Ammon's horn (tissue), 1 donor: ENCODE measurements at places on chromosomes 16 and 17.

GRCh38 chr16:50173316-50173715, 20.2 kb downstream of the TENT4B start:
- no peak for DNase-seq

DNA sequence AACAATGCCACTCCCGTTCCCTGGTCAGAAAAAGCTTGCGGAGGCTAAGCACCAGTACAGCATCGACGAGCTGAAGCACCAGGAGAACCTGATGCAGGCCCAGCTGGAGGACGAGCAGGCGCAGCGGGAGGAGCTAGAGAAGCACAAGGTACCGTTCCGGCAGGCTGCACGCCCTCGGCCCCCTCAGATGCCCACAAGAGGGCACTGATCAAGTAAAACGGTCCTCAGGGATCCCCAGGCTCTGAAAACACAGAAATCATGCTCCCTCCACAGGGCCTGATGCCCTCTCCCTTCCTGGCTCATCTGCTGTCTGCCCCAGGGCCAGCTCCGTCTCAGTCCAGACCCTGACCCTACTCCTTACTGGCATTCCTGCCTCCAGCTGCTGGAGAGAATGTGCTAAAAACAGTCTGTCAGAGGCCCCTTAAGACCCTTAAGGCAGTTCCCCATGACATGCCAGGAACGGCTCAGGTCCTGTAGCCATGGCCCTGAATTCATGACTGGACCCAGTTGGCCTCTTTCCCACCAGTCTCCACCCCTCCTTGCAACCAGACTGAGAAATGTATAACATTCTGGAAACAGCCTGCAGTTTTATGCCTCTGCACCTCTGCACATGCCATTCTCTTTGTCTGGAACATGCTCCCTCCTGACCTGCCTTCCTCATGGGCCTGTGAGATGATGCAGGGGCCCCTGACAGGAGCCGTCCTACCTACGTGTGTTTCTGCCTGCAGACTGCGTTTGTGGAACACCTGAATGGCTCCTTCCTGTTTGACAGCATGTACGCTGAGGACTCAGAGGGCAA, 21.8 kb downstream of the DRC3 start:
- peak; percentile 33 for DNase-seq

- no peak for DNase-seq
These were observed 183.1 kb upstream of the COX10 start for GRCh38 chr17:13885953-13886889.

DNA sequence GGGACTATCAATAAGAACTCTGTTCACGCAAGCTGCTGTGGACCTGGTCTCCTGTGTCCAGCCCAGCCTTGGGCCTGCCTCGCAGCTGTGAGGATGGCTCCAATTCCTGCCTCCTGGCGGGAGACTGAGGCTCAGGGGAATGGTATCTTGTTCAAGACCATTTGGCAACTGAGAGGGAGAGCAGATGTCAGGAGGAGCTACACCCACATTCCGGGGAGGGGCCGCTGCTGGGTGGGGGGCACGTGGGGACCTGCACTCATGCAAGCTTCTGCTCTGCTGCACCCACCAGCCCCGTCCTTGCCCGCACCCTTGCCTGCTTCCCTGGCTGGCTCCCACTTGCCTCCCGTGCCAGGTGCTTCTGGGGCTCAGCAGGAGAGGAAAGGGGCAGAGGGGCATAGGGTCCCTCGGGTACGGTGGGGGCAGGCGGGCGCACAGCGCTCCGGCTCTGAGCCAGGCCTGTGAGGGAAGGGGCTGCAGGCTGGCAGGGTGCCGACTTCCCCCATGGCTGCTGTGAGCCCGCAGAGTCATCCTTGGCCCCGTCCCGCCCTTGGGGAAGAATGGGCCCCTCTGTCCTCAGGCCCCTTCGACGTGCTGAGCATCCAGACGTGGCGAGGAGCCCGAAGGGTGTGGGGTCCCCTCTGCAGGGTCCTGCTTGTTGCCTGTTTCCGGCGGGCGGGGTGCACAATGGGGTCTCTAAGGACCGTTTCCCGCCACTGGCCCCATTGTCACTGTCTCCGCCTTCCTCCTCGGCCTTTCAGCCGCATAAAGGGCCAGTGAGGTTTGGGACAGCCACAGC, 2.7 kb downstream of the METRN start:
- DNase-seq = no peak

DNA sequence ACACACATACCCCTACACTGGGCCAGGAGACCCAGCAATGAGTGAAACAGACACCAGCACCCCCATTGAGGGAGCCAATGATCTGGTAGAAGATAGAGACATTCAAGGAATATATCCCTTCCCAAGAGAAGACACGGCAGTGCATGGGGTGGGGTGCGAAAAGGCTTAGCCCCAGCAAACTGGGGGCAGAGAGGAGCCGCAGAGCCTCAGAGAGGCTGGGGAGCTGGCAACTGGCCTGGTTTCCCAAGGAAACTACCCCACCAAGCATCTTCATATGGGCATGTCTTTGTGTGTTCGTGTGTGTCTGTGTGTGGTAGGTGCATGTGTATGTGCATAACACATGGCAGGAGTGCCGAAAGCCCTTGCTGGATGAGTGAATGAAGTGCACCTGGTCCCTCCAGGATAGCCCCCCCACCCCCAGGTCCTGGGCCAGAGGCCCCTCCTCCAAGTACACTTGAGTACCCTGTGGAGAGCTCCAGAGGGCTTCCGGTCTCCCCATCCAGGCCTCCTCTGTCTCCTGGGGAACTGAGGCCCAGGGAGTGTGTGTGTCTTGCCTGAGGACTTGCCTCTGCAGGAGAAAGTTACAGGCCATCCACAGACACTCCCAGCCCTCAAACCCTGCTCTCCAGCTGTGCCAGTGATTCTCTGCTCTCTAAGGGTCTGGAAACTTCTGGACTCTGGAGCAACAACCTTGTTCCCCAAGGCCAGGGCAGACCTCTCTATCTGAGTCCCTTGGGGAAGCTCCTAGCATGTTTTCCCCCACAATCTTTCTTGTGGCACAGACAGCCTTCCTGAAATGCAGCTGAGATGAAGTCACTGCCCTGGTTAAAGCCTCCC, 15.9 kb downstream of the TBX2 start:
- no peak for DNase-seq

- no peak for DNase-seq
These were observed 262.4 kb downstream of the ENGASE start for GRCh38 chr17:79337053-79337452.

- no peak for DNase-seq
These were observed 246.9 kb upstream of the KCNJ16 start for GRCh38 chr17:69828087-69828486.

DNA sequence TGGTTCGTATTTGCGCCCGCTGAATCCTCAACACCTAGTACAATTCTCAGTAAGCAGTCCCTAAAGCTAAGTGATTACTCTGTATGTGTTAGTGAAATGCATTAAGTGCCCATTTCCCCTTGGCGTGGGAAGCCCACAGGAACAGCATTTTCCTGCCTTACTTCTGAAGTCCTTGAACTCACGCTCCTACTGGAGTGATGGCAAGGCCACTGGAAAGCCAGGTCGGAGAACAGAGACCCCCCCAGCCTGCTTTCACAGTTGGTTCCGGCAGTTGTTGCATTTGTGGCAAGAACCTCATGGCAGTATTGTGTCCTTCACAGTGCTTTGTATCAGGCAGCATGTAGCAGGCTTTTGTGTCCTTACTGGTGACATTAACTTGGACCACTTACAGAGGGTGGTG, 340.7 kb downstream of the CDH13 start:
- no peak for DNase-seq

GRCh38 chr17:69405096-69405495, 9.4 kb upstream of the MAP2K6 start:
- DNase-seq = no peak

- no peak for DNase-seq
These were observed 27.5 kb downstream of the CEP131 start for GRCh38 chr17:81194941-81195901.

GRCh38 chr17:81870981-81871386, at the start of gene ARHGDIA:
TSS of gene ARHGDIA (minus strand) at chr17:81871337. CDS start at chr17:81869930, 1,407 bp downstream.
- no peak for DNase-seq

DNA sequence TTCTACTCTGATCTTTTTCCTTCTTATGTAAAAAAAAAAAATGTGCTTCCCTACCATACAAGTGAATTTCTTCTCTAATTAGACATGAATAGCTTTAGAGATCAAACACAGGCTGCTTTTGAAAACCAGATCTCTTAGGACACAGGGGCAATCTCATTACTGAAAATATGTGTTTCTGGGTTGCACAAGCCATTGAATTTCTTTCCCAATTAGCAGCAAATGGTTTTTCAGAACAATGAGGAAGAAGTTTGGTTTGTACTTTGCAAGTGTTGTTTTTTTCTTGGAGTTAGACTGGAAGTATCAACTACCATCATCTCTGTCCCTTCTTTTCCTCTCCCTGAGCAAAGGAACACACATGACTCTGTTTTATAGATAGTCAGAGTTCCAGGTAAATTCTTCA, 5.6 kb upstream of the ANKS4B start:
- DNase-seq = no peak

DNA sequence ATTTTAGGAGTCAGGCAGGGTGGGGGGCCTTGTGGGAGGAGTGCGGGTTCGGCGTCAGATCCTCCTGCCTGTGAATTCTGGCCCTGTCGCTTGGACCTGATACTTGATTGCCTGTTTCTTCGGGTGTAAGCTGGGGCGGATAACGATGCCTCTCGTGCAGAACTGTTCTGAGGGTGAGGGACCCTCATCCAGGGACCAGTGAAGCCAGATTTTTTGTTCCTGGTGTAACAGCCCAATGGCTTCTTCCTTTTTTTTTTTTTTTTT, 1.3 kb downstream of the TBCD start:
- DNase-seq = no peak

GRCh38 chr17:13933441-13934276, 135.6 kb upstream of the COX10 start:
- no peak for DNase-seq

DNA sequence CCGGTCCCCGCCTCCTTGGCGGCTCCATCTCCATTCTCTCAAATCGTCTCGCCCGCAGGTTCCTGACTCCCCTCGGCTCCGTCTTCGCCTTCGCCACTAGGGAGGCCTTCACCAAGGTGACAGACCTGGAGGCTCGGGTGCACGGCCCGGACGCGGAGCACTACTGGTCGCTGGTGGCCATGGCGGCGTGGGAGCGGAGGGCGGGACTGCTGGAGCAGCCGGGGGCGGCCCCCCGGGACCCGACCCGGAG, 862 bp downstream of the GLTPD2 start:
- no peak for DNase-seq

- no peak for DNase-seq
These were observed 23.3 kb downstream of the CEP295NL start for GRCh38 chr17:78879635-78880186.

DNA sequence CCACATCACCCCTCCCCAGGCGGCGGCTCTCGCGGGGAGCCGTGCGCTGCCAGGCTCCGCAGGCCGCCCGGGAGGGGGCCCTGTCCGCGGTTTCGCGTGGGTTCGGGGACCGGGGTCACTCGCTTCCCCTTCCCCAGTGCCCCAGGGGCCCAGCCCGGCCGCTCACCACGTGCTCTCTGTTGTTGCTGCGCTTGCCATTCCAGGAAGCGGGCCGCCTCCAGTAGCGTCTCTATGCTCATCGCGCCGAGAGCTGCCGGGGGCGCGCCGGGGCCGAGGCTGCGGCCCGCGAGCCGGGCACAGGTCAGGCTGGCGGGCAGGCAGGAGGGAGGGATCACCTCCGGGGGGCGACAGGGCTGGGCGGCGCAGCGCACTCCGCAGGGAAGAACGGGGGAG, 390 bp downstream of the MNT start:
- DNase-seq = peak; percentile 55

- no peak for DNase-seq
These were observed 14.8 kb downstream of the CPD start for GRCh38 chr17:30393491-30393890.

GRCh38 chr16:57061084-57061905, 31.1 kb upstream of the CPNE2 start:
- peak; percentile 26 for DNase-seq

DNA sequence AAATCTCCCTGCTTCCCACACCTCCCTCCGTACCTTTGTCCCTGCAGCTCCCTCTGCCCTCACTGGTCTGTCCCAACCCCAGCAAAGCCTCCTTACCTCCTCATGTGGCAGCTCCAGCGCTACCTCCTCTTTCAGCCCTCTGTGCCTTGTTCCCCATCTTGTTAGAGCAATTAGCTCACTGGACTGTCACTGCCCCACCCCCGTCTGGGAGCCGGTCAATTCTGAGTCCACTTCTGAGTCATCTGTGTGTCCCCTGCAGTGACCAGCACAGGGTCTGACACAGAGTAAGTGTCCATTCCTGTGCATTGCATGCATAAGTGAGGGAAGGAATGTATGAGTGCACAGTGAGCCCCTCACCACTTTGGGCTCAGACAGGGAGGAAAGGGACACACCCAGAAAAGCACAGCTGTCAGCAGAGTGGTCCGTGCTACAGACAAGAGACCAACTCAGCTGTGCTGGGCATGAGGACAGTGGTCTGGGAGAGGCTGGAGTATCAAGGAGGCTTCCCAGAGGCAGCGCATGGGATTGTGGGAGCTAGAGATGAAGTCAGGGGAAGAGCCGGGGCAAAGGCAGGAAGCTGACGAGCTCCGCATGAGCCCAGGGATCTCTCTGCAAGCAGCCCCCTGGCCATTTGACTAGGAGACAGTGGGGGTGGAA, 45.9 kb downstream of the PITPNM3 start:
- DNase-seq = no peak

DNA sequence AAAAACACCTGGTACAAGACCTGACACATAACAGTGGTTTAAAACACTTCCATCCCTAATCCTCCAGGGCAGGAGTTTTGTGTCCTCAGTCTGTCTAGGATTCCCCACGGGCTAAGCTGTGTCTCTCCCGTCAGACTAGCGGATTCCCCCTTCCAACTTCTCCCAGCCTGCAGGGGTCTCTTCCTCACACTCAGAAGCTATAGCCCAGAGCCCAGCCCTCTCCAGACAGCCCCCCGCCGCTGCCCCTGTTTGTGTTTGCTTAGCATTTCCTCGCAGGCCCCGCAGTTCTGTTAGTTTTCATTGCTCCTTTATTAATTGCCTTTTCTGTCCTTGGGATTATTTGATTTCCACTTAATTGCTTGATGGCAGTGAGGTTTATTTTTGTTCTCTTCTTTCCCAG, 91.2 kb downstream of the TMEM132E start:
- DNase-seq = no peak

GRCh38 chr16:84874983-84875382, 55.2 kb downstream of the CRISPLD2 start:
- DNase-seq = no peak

GRCh38 chr16:705431-706188, at the start of gene FBXL16:
TSS of gene FBXL16 (minus strand) at chr16:705801. CDS start at chr16:697405, 8,396 bp downstream.
- DNase-seq = peak; percentile 66

- DNase-seq = no peak
These were observed 74.0 kb upstream of the HLF start for GRCh38 chr17:55190748-55191147.

DNA sequence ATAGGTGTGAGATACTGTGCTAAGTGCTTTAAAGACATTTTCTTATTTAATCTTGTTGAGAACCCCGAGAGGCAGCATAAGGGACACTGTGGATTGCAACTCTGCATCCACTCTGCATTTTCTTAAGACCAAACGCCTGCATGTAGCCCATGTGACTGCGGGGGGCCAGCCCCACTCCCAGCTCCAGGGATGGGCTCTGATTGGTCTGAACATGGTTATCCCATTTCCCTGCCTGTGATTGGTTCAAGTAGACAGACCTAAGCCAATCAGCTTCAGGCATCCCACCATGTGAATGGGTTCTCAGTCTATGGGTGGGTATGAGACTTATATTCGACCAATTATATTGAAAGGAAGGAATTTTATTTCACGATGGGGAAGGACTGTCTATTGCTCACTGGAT, 33.2 kb upstream of the USP7 start:
- DNase-seq = no peak
